Fibroblast of skin of abdomen (primary cell): ENCODE measurements at places on chromosomes 2 and 18.
A peak's percentile ranks its signal among the peaks of the same experiment; 100 is the strongest.

DNA sequence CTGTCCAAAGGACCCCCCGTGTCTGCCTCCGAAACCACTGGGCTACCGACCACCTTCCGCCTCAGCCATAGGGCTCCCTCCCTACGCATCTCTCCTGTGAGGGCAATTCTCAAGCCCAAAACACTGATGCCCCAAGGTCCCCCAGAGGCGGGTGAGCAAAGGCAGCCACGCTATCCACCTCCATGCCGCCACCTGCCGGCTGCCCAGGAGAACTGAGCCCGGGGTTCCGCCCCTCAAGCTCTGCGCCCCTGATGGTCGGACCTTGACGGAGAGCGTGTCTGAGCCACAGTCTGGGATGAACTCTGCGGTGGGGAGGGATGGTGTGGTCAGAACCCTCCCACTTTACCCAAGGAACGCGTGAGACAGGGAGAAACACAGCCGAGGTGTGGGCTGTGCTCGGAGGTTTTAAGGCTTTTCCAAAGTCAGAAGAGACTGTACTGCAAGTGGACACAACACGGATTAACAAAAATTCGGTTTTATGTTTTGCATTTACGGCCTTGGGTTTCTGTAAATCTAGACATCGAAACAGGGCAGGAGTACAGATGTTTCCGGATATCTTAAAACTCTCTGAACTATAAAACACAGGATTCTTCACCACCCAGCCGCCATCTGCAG lies 114.1 kb downstream of the ZNF516 start:
- peak; percentile 14 for DNase-seq

DNA sequence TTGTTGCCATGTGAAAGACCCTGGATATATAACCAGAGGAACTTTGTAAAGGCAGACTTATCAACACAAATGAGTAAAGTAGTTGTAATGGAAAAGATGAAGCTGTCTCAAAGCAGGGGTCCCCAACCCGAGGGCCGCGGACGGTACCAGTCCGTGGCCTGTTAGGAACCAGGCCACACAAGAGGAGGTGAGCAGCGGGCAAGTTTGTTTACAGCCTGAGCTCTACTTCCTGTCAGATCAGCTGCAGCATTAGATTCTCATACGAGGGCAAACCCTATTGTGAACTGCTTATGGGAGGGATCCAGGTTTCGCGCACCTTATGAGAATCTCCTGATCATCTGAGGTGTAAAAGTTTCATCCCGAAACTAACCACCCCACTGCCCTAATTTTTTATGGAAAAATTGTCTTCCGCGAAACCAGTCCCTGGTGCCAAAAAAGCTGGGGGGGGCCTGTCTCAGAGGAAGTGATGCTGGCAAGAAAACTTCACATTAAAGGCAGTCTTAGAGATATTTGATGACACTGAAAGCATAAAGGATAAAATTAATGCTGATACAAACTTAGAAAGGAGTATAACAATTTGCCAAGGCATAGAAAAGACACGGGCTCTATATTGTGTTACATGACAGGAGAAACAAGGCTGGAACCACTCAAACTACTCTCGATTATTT lies 57.5 kb upstream of the MSTN start:
- DNase-seq, result no peak

- no peak for DNase-seq
Observed at GRCh38 chr2:105425936-105426625, 27.2 kb upstream of the FHL2 start.

DNA sequence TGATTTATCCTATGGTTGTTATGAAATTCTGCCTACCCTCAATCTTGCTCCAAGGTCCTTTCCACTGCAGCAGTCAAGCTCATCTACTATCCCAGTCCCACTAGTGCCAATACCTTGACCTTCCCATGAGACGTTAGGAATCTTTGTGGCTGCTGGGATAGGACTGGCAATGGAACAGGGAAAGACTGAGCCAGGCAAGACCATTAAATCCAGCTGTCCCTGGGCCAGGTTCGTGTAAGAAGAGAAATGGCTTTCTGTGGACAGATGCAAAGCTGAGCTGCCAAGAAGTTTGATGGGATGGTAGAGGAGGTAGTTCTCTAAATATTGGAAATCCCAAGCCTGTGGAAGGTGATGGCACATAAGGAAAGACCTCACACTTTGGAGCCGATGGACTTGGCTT lies 50.1 kb upstream of the TMEM17 start:
- no peak for DNase-seq

GRCh38 chr2:233535271-233535670 lies 31.3 kb downstream of the USP40 start:
- DNase-seq, result no peak

GRCh38 chr2:195490319-195490718 lies 166.7 kb upstream of the SLC39A10 start:
- DNase-seq, result no peak

DNA sequence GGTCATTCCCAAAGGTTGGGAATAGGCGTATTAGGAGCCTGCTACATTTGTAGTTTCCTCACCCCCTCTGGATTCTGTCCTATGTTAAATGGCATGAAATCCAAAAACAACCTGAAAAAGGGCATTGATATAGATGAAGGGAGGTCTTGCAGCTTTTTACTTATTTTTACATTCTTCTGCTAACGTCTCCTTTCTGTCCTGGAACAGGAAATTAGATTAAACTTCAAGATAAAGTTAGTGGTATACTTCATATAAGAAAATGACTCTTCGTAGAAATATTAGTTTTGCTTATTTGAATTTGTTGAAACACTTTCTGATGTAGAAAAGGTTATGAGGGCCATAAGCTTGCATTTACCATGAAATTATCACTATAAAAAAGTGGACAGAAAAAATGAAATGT lies 694.5 kb downstream of the ADCYAP1 start:
- no peak for DNase-seq

- peak; percentile 69 for DNase-seq
Observed at GRCh38 chr18:69865776-69866175, 81.9 kb downstream of the CD226 start.

- peak; percentile 89 for DNase-seq
Observed at GRCh38 chr2:173550143-173550542, 195.5 kb downstream of the CDCA7 start.

DNA sequence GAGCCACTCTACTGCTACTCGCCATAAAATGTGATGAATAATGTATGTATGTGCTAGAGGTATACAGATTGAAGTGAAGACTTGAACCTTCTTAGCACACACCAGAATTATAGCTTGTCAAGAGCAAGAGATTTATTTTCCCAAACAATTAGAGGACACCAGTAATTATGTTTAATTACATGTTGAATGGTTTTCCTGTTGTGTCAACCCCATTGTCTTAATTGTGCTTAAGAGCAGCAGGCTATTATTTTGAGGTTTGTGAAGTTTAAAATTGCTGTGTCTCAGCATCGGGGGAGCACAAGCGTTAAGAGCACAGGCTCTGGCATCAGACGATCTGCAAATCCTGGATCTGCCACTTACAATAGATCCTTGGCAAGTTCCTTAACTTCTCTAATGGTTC lies 29.0 kb downstream of the KIF5C start:
- no peak for DNase-seq

DNA sequence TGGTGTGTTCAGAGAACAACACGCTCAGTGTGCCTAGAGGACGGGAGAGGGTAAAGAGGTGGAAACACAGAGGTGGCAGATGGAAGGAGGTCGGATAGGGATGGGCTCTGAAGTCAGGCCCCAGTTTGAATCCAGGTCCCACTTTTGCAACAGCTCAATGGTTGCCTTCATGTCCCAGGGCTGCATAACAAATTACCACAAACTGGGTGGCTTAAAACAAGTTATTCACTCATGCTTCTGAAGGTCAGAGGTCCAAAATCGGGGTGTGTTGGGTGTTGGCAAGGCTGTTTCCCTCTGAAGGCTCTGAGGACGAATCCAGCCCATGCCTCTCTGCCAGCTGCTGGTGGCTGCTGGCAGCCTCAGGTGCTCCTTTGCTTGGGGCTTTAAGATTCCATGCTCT lies 12.7 kb upstream of the ADCY3 start:
- no peak for DNase-seq
